Activated T-cell treated with anti-CD3 and anti-CD28 coated beads, Interleukin-2, amount 50 U/mL, for 48 hours (primary cell): ENCODE measurements at places on chromosomes 16 and 17.

GRCh38 chr17:79970576-79971068 lies 65.0 kb downstream of the TBC1D16 start:
- no peak for DNase-seq

GRCh38 chr16:67173323-67173722 lies 3.0 kb downstream of the NOL3 start:
- DNase-seq: no peak

DNA sequence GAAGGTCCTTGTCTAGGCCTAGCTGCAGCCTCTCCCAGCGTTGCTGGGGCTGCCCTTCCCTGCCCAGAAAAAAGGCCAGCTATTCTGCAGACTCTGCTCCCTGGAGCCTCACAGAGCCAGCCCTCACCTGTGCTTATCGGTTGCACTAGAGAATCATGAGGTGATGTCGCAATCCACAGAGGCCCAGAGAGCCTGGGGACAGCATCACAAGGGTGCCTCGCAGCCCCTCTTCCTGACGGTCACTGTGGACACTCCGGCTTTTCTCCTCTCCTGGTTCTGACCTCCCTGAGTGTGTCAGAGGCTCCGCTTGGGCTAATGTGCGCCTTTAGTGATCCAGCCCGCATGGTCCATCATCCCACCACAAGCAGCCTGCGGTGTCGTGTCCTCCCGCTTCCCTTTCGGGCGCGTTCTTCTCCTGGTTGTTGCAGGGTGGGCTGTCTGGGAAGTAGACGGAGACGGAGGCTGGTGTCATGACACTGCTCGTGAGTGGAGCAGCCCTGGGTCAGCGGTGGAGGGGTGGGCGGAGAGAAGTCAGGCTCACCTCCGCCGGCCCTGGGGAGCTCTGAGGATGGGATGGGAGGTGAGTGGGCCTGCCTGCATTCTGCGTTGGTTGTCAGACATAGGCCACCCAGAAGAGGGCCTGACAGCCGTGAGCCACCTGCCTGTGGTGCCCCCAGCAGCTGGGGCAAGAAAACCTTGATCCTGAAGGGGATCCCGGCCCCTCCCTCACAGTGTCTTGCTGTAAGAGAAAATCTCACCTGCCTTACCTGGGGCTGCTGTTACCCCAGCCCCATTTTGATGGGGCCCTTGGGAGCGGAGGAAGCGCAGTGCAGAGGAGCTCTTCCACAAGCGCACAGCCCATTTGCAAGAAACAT lies 165.9 kb upstream of the CHMP6 start:
- no peak for DNase-seq

GRCh38 chr17:33596899-33597298 lies 303.8 kb upstream of the ASIC2 start:
- no peak for DNase-seq

GRCh38 chr17:18258356-18259038 lies at the start of gene FLII:
Gene FLII, minus strand, starts transcription at chr17:18258738. Its CDS starts 48 bp downstream, at chr17:18258690.
- DNase-seq: peak; percentile 75

DNA sequence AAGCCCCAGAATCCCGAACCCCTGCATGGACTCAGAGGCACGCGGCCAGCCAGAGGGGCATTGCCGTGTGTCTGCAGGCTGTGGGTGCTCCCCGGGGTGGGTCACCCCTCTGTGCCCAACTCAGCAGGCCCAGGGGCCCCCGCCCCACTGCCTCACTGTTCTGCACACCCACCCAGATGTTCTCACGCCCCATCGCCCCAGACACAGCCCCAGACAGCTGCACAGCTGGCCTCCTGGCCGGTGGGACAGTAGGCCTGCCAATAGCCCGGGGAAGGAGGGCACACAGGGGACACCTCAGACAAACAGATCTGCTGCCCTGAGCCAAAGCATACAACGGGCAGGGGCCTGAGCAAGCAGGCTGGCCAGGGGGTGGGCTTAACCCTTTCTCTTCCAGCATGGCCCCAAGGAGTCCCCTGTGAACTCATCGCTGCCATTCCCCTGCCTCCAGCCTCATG lies 27.6 kb upstream of the NXPH3 start:
- no peak for DNase-seq

- no peak for DNase-seq
These were observed 11.7 kb upstream of the SLC47A2 start for GRCh38 chr17:19728084-19728495.

GRCh38 chr17:73401911-73402310 lies 90.1 kb upstream of the CDC42EP4 start:
- peak; percentile 21 for DNase-seq

GRCh38 chr17:31051506-31051905 lies 43.3 kb upstream of the NF1 start:
- no peak for DNase-seq

- peak; percentile 70 for DNase-seq
These were observed 13.9 kb upstream of the KIFC3 start for GRCh38 chr16:57815987-57816745.

- DNase-seq: no peak
These were observed 2.3 kb downstream of the CCL1 start for GRCh38 chr17:34360601-34361270.

DNA sequence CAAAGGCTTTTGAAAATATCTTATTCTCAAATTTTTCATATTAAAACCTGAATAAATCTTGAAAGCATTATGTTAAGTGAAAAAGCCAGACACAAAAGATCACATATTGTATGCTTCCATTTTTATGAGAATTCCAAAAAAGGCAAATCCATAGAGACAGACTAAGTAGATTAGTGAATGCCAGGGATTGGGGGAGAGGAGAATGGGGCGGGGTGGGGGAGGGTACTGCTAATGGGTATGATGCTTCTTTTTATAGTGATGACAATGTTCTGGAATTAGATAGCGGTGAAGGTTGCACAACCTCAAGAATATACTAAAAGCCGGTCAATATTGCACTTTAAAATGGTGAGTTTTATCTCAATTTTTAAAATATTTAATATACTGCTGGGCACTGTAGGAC lies 44.0 kb downstream of the XPO6 start:
- no peak for DNase-seq
